Amygdala (tissue), 56 donors: ENCODE measurements at places on chromosomes 12 and 14.
A peak's percentile ranks its signal among the peaks of the same experiment; 100 is the strongest.

DNA sequence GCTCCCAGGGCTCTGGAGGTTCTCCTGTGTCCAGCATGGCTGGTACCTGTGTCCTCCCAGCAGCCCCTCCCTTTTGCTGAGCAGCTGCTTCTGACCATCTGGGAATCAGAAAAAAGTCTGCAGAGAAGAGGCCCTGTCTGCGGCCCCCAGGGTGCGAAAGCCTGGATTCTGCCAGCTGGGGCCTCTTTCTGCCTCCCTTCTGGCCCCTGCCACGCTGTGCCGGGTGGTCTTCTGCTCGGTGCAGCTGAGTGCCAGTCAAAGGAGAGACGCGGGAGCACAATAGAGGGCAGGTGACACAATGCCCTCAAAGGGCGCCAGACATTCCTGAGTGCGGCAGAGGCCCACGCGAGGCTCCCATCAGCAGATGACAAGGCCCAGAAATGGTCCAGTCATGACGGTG, 12.6 kb downstream of the BTBD6 start:
- DNase-seq = no peak

GRCh38 chr14:38828183-38828827, 274.7 kb downstream of the SEC23A start:
- no peak for DNase-seq

DNA sequence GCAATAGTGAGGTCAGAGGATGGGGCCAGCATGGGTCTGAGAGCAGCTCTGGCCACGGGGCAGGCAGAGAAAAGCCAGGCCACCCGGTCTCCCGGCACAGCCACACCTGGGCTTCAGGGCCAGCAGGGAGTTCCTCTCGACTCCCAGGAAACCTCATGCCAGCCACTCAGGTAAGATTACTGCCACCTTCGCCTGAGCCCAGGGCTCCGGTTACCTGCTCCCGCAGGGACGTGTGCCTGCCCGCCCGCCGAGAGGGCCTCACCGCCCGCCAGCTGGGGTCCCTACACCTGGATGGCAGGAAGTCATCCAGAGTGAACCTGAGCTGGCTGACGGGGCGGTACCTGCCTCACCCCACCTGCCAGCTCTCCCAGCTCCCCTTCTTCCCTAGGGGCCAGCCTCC, 7.3 kb downstream of the JAG2 start:
- DNase-seq = no peak

GRCh38 chr12:94145191-94145983, 3.0 kb upstream of the PLXNC1 start:
- no peak for DNase-seq

DNA sequence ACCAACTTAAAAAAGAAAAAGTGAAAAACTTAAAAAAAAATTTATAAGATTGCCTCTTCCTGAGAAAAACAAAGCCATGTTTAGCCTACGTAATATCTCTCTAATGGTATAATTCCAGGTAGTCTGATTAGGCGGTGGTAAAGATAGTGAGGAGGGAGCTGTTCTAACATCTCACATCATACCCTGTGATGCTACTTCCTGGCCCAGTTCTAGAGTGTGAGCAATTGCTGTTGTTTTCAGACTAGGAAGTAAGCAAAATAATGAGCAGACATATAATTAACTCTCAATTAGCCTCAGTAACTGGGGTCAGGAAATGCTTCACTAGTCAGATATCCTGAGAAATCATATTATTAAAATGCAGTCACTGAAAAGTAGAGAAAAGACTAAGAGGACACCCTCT, 113.9 kb downstream of the PHLDA1 start:
- no peak for DNase-seq

DNA sequence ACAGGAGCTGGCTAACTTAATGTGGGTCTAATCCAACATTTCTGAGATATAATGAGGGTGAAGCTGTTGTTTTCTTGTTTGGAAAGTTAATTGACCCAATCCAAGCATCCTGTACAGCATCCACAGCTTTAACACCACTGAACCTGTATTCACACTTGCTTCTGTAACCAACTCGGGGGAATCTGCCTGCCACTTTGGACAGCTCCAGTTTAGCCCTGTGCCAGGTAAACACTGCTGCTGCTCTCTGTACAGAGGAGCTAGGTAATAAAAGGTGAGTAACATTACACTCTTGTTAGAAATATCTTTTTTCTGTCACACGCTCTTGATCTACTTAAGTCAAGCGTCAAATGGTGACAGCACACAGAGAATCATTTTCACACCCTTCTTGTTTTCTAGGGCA, 700 bp downstream of the OR11G2 start:
- no peak for DNase-seq

- DNase-seq = no peak
Measured at GRCh38 chr14:101353422-101353821, 207.9 kb upstream of the DIO3 start.

DNA sequence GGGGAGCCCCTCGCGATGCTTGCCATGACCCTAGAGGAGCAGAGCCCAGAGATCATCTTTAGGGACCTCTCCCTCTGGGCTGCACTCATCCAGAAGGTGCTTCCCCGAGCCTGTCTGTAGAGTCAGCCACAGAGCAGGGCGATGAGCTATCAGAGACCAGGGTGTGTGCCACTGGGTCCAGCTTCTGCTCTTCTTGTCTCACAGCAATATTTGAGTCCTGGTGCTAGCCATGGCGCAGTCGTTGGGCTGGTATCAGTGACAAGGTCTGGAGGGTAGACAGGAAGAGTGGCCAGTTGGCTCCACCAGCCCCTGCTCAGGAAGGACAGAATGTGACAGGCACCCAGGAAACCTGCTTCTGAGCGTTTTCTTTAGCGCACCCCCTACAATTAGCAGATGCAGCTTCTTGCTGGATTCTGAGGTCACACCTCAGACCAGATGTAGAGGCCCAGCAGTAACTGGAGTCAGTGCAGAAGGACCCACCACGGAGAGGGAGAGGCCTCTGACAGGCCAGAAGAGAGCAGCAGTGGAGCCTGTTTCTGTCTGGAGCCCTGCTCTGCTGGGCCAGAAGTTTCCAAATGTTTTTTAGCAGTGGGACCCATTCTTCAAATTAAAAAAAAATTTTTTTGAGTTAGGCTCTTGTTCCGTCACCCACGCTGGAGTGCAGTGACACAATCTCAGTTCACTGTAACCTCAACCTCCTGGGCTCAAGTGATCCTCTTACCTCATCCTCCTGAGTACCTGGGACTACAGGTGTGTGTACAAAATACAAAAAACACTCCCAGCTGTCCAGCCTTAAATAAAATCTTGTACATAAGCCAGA, 23.7 kb downstream of the ANKRD9 start:
- no peak for DNase-seq

DNA sequence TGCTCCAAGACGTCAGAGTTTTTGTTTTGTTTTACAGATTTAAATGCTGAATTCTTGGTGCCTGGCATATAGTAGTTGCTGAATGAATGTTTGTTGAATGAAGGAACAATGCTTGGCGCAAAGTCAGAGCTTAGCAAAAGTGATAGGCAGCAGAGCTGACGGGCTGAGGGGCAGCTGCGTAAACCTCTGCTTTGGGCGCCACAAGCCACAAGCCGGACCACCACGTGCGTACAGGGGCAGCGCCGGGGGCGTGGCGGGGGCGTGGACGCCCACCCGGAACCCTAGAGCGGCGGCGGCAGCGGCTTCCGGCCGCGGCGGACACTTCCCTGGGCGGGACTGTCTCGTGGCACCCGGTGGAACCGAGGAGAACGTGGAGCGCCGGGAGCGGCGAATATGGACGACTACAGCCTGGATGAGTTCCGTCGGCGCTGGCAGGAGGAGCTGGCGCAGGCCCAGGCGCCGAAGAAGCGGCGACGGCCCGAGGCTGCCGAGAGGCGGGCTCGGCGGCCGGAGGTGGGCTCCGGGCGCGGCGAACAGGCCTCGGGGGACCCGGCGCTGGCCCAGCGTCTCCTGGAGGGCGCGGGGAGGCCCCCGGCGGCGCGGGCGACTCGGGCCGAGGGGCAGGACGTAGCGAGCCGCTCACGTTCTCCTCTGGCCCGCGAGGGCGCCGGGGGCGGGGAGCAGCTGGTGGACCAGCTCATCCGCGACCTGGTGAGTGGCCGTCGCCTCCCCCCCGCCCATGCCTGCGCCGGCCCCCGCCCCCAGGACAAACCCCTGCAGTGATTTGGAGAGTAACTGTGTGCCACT, at the start of gene FBXW8:
FBXW8 (plus strand) TSS at position 306 of the 807 bp plus-strand sequence; CDS start at position 394, 88 bp downstream.
- peak; percentile 21 for DNase-seq

GRCh38 chr14:68088451-68088854, 268.9 kb downstream of the RAD51B start:
- no peak for DNase-seq

GRCh38 chr14:25658988-25659387, 609.0 kb upstream of the STXBP6 start:
- no peak for DNase-seq

DNA sequence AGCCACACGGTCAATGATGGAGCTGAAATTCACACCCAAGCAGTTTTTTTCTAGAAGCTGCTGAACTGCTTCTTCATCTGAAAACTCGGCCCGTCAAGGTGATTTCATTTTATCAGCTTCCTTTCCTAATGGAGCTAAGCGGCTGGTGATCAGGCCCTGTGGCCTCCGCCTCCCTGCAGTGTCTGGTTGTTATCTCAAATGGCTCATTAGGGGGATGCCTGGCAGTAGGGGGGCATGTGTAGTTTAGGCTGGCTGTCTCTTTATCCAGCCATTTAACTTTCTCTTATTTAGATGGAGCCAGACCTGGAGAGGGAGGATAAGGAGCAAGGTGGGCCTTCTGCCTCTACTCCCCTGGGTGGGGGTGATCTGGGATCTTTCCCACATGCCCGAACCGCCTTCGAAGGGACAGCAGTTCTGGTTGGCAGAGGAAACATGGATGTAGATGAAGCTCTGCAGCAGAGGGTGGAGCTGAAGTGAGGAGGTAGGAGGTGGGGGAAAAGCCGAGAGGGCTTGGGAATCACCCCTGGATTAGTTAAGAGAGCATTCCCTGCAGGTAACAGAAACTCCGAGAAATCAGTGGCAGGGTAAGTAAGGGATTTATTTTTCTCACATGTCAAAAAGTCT, 64.4 kb downstream of the TGFB3 start:
- DNase-seq = no peak

DNA sequence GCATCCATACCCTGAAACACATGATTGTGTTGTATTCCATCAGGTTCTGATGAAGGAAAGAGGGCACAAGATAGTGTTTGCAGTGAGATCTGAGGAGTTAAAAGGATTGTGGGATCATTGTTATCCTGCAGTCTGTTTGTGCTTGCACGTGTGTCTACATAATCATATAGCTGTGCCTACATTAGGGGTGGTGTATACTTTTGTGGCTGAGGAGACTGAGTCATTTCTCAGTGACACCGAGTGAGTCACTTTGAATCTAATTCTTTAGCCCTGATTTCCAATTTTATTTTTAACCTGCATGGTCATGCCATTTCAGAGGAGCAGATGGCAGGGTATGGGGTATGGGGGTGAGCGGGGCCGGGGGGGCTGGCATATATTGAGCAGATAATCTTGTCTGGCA, 133.2 kb downstream of the ANO4 start:
- DNase-seq = no peak

DNA sequence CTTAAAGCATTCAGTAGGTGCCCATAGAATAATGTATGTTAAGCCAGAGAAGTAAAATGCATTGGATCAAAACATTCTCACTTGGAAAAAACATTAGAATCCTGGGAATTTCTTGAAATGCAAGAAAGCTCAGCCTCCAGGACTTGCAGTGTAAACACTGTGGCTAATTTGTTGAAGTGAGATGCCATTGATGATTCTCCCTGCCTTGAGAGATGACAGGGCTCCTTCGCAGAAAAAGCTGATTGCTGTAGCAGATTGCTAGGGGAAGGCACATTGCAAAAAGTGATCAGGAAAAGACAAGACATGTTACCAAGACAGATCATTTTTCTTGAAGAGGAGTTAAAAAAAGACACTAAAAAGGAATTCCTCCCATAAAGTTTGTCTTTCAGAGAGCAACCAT, 204.2 kb upstream of the HMGA2 start:
- no peak for DNase-seq

DNA sequence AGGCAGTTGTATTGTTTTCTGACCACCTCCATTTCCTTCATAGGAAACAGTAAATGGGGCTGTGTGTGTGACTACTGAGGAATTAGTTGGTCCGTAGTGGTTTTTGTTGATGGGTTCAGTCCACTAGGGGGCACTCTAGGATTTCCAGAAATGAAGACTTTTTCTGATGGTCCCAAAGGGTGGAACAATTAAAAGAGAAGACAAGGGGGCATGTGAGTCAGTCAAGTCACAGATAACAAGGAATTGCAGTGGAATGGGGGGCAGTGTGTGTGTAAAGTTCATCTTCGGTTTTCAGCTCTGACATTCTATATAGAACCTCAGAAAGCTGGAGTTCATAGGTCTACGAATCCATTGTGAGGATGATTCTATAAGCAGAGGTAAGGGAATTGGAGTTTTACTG, 186.6 kb upstream of the OR4E1 start:
- no peak for DNase-seq

DNA sequence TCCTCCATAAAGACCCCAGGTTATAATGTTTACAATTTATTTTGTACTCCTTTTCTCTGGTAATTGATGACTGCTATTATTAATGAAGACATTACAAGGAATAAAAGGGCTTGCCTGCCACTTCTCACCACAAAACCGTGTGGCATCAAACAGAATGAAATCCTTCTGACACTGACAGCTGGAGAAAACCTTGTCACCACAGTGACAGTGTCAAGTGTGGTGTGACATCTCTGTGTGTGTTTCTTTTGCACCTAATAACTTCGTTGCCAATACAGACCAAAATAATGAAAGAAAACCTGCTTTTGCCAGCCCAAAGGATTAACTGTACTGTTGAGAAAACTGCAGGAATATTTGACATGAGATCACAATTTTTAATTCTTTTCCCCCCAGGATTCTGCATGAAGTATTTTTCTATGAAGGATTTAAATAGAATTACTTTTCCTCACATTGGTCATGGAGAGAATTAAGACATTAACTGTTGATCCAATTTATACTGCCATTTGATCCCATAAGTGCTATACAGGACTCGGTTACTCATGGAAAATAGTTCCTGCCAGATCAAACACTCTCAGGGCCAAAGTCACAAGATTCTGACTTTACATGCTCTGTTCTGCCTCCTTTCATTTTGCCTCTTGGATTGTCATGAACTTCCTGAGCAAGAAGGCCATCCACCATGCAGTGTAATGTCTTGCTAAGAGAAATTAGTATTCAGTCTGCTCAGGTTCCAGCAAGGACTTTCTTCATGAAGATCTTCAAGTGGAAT, 60.4 kb upstream of the IFNG-AS1 start:
- no peak for DNase-seq

- DNase-seq = no peak
Measured at GRCh38 chr14:90096566-90096965, 34.8 kb downstream of the KCNK13 start.

DNA sequence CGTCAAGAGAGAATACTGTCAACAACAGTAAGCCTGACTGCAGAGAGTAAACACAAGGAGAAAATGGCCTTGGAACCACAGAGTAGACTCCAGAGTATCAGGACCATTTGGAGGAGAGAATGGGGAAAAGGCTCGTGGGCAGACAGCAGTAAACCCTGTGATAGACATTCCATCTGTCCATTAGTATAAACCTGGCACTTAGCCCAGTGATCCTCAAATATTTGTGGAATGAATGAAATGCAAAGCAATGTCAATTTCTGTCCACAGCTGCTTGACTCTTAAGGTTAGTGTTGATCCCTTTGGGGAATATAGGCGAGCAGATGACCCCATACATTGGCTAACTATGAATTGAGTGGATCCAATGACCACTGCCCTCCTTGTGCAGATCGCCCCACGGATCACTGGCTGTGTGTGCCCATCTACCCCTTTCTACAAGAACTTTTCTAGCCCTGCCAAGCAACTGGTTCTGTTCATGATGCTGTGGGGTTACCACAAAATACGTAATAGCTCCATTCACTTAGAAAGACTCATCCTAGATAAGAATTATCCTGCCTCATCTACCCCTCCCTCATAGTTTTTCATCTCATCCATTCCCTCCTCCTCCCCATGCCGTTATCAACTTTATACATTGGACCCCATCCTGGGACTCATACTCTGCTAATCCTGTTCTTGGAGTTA, 846.8 kb downstream of the NRXN3 start:
- DNase-seq = no peak
